ENCODE measurements at places on chromosomes 16 and 17.

GRCh38 chr16:20870122-20870820 lies 29.9 kb downstream of the DCUN1D3 start:
- DNase-seq, result no peak

GRCh38 chr16:4937782-4938682 lies 1.1 kb upstream of the PPL start:
- no peak for DNase-seq

- DNase-seq, result no peak
Observed at GRCh38 chr17:81223762-81224130, 981 bp upstream of the CEP131 start.

GRCh38 chr16:82323171-82323570 lies 153.1 kb upstream of the MPHOSPH6 start:
- no peak for DNase-seq

GRCh38 chr17:76546556-76547182 lies 6.8 kb downstream of the PRCD start:
- no peak for DNase-seq

DNA sequence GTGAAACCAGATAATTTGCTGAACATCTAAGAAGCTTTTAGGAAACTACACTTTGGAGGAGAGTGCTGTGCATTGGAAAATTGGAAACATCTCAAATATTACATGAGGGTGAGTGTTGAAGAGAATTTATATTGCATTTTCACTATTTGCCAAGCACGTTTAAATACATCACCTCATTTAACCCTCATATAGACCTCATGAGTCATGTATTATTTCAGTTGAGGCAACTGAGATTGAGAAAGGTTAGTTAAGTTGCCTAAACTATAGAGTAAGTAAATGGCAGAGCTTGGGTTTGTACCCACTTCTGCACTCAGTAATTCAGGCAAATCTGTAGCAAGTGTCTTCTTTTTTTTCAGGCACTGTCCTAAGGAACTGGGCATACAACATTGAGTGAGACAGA lies 3.7 kb upstream of the NLK start:
- no peak for DNase-seq

- DNase-seq, result no peak
Observed at GRCh38 chr16:11738742-11739544, 3.7 kb downstream of the TXNDC11 start.

- no peak for DNase-seq
Observed at GRCh38 chr16:1438229-1439057, 5.9 kb downstream of the CCDC154 start.
